Astrocyte of the cerebellum (primary cell): ENCODE measurements at places on chromosomes 5 and 9.
A peak's percentile ranks its signal among the peaks of the same experiment; 100 is the strongest.

- no peak for DNase-seq
These were observed 192.2 kb downstream of the CHSY3 start for GRCh38 chr5:130096483-130096882.

DNA sequence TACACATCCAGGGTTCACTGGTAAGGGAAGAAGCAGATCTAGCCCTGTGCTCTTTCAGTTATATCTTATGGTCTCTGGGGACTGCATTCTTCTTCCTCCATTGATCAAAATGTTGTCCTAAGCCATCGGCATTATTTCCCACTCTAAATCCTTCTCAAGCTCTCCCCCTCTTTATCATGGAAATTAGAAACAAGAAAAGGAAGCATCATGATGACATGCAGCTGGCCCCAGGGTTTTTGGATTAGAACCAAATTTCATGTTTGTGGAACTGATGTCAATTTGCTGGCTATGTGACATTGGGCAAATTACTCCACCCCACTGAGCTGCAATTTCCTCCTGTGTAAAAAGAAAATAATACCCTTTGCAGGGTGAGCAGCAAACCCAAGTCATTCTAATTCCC lies 39.5 kb downstream of the MFAP3 start:
- no peak for DNase-seq

DNA sequence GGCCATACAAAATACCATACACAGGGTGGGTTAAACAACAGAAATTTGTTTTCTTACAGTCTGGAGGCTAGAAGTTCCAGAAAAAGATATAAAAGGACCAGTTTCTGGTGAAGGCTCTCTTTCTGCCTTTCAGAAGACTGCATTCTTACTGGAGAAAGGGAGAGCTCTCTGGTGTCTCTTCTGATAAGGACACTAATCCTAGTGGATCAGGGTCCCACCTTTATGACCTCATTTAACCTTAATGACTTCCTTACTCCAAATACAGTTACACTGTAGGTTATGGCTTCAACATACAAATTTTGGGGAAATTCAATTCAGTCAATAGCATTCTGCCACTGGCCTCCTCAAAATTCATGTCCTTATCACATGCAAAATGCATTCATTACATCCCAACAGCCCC lies 351.9 kb upstream of the POU5F2 start:
- no peak for DNase-seq

GRCh38 chr5:54275361-54275760 lies 35.0 kb downstream of the ARL15 start:
- no peak for DNase-seq

DNA sequence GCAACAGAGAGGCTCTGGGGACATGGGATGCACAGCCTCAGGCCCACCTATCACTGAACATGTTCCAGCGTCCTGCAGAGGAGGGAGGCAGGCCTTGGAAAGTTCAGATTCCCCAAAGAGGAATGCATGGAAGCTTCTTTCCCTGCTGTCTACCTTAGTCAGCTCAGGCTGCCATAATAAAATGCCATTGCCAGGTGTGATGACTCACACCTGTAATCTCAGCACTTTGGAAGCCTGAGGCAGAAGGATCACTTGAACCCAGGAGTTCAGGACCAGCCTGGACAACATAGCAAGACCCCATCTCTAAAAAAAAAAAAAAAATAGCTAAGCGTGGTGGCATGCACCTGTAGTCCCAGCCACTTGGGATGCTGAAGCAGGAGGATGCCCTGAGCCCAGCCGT lies 24.5 kb upstream of the TOR1B start:
- no peak for DNase-seq

DNA sequence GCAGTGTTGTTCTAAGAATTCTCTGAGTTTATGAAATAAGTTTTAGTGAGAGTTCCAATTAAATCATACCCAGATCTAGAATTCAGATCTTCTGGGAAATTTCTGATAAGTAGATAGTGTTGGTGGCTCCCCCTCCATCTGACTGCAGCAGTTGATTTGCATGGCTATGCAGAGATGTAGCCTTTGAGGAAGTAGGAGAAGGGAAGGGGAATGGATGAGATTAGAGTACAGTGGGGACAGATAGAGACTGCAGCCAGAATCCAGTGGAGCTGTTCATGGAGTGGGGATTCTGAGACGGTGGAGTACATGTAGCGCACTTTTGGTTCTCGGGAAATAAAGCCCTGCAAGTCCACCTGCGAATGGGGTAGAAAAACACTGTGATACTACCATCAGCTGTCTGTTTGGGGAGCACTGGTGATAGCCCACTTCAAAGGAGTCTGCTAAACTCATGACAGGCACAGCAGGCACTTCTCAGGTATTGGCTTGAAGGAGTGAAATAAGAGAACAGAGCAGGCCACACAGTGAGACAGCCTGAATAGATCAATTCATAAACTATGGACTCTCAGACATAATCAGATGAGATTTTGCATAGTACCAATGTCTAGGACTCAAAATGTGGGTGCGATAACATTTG lies 96.8 kb downstream of the ALDH1A1 start:
- DNase-seq: no peak

DNA sequence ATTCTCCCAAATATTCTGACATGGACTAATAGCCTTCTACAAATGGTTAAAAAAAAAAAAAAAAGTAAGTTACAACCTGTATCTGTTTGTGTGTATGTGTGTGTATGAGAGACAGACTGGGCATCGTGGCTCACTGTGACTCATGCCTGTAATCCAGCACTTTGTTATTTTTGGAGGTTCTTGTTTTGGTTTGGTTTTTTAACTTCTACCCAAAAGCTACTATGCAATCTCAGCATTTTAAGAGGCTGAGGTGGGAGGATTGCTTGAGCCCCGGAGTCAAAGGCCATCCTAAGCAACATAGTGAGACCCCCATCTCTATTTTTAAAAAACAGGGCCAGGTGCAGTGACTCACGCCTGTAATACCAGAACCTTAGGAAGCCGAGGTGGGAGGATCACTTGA lies 17.6 kb upstream of the HAVCR1 start:
- peak; percentile 15 for DNase-seq

DNA sequence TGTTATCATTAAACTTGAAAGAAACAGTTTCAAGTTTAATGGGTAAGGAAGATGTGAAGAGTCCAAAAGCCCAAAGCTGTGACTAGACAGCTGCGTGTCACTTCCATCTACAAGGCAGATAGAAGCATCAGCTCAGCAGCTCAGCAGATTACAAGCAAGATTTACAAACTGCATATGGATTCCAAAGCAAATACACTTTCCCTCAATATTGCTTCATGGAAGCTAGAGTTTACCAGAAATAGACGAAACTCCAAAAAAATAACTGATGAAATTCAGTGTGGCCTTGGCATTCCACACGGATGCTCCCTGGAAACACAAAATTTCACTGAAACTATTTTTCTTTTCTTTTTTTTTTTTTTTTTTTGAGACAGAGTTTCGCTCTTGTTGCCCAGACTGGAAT lies 17.9 kb downstream of the MYO10 start:
- DNase-seq: no peak

DNA sequence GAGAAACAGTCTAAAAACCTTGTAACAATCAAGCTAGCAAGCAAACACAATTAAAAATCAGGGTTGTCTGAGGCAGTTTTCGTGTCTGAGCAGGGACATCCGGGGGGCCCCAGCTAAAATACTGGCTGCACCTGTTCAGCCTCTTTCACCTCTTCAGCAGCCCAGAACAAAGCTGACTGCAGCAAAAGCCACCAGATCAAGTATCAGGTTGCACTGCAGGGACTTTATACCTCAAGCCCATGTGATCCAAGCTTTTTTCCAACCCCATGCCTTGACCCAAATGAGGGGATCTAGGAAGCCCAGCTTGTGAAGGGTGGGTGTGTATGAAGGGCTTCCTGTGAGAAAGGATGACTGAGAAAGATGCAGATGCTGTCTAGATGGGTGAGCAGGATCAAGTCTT lies 133.4 kb downstream of the SEMA6A start:
- DNase-seq: no peak

GRCh38 chr5:43123887-43124286 lies 3.2 kb downstream of the ZNF131 start:
- no peak for DNase-seq

DNA sequence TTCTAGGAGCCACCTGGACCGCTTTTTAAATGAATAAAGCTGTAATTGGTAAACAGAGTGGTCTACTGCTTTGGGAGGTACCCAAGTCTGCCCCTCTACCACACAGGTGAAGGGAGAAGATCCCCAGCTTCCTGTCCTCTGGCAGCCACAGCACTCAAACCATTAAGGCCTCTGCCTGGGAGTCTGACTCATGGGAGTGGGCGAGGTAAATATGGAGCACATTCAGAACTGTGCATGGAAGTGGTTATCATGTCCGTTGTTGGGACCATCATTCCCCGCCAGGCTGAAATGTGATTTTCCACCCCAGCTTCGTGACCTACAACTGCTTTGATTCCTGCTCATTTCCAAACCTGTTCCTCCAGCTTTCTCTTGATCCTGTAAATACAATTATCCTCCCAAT lies 59.5 kb upstream of the ALDH1B1 start:
- no peak for DNase-seq

DNA sequence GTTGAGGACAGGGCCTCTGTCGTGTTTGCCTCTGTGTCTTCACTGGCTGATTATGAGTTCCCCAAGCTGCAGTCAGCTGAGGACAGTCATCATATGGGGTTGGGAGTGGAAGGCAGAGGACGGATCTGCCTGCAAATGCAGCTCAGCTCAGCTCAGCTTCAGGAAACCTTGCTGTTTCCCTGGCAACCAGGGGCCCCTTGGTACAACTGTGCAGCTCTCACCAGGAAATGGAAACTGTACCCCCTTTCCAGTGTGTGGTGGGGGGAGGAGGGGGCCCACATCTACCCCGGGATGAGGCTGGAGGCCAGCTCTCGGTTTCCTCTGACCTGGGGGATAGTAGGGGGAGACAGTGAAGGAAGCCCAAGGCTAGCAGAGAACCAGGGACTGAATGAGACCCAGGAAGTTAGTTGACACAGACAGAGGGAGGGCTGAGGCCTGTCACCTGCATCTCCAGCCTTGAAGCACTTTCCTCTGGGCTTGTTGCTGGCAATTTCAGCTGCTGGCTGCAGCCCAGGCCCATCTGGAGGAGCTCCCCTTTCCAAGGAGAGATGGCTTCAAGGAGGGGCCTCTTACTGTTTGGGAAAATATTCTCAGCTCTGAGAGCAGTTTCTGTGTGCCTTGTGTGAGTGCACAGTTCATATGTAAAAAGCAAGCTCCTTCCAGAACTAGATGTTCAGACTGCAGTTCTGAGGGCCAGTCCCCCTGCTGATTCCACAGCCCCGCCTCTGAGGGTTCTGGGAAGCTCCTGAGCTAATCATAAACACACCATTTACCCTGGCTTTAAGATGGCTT lies 6.9 kb downstream of the ANXA6 start:
- peak; percentile 27 for DNase-seq

DNA sequence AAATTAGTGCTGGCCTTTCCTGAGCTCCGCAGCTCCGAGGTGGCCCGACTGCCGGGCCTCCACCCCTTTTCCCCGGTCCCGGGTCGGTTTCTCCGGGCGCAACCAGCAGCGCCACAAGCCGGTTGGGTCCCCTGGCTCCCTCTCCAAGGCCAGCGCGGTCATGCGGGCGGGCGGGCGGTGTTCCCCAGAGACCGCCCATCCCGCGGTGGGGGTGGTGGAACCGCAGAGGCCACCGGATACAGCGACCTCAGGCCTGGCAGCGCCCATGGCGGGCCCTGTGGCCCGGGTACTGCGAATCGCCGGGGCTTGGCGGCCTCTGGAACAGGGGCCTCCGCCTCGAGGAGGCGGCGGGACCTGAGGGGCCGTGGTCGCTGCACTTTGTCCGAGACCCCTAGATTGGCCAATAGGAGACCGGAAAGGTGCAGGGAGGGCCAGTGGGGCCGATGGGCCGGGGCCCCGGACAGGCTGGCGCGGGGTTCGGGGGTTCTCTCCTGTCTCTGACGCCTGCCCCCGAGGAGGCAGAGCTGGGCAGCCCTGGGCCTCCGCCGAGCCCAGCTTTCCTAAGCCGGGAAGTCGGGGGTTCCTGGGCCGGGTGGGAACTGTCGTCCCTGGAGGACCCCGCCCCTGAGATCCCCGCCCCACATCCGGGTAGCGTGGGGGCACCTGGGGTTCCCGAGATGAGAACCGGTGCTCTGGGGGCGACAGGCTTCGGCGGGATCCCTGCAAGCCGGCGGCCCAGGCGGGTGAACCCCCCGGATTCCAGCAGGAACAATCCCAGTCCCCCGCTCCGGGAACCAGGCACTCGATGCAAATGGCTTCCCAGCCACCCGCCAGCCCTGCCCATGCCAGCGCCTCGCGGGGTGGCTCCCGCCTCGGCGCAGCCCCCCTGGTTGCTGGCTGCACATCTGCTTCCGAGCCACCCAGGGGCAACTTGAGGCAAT lies 293.9 kb downstream of the ZSWIM6 start:
- no peak for DNase-seq

DNA sequence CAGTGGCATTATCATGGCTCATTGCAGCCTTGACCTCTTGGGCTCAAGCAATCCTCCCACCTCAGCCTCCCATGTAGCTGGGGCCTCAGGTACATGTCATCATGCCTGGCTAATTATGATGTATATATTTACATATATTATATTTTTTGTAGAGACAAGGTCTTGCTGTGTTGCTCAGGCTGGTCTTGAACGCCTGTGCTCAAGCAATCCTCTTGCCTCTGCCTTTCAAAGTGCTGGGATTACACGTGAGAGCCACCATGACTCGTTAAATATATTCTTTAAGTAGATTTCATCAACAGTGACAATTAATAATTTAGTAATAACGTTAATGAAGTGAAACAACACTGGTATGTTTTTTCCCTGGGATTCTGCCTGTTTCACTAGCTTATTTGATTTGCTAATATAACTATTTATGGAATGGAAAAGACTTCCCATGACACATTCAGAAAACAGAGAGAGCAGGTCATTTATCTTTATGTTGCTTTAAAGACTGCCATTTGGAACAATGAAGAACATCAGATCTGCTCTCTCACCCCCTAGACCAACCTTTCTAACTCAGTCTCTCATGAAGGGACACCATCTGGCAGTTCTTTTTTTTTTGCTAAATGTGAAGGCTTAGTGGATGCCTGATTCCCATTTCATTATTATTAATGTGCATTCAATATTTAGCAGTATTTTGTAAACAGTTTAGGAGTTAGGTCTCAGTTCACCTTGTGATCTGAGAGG lies 295.6 kb downstream of the KIF4B start:
- no peak for DNase-seq

GRCh38 chr5:38764937-38765391 lies 80.8 kb upstream of the OSMR start:
- no peak for DNase-seq

- DNase-seq: no peak
These were observed 76.1 kb downstream of the OR2K2 start for GRCh38 chr9:111253742-111254437.

- no peak for DNase-seq
These were observed 55.9 kb downstream of the FNBP1 start for GRCh38 chr9:129987047-129987446.

GRCh38 chr5:8363138-8363537 lies 494.2 kb downstream of the MTRR start:
- peak; percentile 4 for DNase-seq

DNA sequence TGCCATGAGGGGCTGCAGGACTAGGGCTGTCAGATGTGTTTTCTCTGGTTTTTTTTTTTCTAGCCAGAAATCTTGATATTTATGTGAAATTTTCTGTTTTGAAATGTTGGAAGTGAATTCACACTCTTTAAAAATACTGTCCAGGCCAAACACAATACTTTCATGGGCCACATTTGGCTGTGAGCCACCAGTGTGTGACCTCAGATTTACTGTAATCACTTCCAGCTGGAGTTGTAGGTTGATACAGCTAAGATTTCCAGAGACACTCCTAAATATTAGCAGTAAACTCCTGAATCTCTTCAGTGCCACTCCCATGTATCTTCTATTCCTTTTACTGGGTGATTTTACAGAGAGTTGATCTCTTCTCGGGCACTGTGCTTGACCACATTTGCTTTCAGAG lies 92.2 kb upstream of the CKMT2 start:
- DNase-seq: peak; percentile 79

GRCh38 chr5:171575386-171575785 lies 155.9 kb downstream of the FGF18 start:
- no peak for DNase-seq
